Stimulated activated naive CD4-positive, alpha-beta T cell (primary cell): ENCODE measurements at places on chromosomes 1 and 21.

GRCh38 chr1:13699510-13699909, 478 bp upstream of the PRDM2 start:
- no peak for DNase-seq

DNA sequence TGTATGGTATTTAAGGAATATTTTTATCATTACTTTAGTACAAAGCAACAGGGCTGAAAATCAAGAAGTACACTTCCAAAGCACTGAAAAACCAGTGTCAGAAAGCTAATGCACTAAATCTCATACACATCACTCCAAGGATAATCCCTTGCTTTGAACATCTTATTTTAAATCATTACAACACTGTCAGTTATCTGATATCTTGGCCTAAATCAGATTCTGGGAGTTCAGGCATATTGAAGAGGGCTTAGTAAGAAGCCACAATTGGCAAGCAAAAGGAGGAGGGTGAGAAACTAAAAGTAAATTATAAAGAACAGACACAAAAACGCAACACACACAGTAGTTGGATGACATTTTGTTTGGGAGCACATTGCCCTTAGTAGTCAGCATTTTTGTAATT, 448.4 kb downstream of the PCP4 start:
- DNase-seq = no peak

GRCh38 chr1:222547944-222548671, at the start of gene HHIPL2:
Gene HHIPL2 (minus strand): TSS chr1:222548104. CDS start chr1:222548044, 60 bp downstream.
- no peak for DNase-seq

- no peak for DNase-seq
These were observed 72.3 kb downstream of the CAMK2N1 start for GRCh38 chr1:20413776-20414140.

DNA sequence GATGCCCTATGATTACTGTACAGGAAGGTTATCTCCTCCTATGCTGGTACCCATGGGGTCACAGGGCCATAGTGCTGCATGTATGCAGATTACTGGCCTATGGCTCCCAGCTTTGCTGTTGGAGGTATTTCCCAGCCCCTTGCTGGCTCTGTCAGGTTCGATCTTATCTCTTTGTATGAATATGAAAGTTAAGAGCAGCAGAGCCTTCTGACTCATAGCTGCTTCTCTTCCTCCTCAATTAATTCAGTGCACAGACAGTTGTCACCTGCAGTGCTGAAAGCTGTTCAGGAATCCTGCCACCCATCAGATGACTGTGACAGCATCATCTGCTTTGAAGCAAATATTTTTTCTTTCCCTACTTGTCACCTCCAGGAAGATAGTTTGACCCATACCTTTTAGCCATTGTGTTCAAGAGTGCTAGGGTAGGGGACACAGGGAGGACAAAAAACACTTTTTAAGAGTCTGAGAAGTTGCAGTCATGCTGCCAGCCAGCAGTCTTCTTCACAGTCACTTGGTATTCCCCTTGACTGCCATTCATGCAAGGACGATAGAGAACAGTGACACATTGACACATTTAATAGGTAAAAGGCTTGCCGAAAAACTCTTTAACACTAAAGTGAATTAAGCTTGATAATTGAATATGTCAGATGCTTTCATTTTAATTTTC, 73.1 kb downstream of the KIF1B start:
- DNase-seq = no peak

DNA sequence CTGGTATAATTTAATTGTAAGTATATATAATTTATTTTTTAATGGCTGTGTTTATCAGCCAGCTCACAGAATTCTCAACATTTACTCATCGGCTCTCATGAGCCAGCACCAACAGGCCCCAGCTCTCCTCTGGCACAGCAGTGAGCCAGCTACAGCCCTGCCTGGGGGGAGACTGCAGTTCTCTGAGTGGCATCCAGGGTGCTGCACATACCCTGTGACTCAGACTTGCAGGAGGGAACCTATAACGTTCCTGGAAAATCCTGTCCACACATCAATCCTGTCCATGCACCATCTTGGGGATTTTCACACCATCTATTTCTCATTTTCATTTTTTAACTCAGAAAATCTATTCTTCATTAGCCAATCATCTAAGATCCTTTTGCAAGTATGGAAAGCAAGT, 36.5 kb downstream of the FHAD1 start:
- DNase-seq = no peak

- DNase-seq = no peak
These were observed 131.5 kb upstream of the ZNF648 start for GRCh38 chr1:182192966-182193365.

DNA sequence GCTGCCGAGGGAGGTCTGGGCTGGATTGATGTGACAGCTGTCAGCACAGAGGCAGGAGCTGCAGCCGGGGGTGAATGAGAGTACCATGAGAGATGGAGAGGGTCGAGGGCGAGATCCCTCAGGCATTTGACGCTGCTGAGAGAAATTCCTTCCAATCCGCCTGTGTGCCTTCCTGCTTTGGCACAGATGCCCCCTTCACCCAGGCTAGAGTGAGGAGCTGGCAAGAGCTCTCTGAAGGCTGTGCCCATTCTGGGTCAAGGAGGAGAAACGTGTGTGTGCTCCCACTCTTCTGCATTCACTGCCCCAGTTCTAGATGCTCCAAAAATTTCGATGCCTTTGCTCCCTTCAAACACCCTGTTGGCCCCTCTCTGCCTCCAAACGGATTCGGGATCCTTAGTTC, 4.8 kb downstream of the ARTN start:
- no peak for DNase-seq

- DNase-seq = no peak
These were observed 12.6 kb downstream of the MTF1 start for GRCh38 chr1:37846647-37847339.

DNA sequence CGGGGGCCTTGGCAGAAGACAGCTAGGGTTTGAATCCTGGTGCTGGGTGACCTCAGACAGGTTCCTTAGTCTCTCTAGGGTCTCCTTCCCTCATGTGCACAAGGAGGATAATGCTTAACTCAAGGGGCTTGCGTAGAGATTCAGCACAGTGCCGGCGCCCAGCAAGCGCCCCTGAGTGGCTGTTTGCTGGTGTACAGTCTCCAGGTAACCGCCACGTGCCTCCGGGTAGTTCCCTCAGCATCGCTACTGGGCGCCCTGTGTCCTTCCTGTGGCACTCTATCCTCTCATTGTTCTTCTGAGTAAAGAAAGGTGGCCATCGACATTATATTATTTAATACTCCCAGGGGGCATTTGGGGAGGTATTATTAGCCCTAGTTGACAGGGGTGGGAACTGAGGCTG, 80.9 kb downstream of the NENF start:
- DNase-seq = no peak
